Activated CD4-positive, alpha-beta T cell treated with anti-CD3 and anti-CD28 coated beads, Interleukin-2, amount 50 U/mL, for 4 hours (primary cell): ENCODE measurements at places on chromosomes 16 and 17.

- DNase-seq = peak; percentile 43
These were observed 817 bp downstream of the NDUFAF8 start for GRCh38 chr17:81239714-81240555.

DNA sequence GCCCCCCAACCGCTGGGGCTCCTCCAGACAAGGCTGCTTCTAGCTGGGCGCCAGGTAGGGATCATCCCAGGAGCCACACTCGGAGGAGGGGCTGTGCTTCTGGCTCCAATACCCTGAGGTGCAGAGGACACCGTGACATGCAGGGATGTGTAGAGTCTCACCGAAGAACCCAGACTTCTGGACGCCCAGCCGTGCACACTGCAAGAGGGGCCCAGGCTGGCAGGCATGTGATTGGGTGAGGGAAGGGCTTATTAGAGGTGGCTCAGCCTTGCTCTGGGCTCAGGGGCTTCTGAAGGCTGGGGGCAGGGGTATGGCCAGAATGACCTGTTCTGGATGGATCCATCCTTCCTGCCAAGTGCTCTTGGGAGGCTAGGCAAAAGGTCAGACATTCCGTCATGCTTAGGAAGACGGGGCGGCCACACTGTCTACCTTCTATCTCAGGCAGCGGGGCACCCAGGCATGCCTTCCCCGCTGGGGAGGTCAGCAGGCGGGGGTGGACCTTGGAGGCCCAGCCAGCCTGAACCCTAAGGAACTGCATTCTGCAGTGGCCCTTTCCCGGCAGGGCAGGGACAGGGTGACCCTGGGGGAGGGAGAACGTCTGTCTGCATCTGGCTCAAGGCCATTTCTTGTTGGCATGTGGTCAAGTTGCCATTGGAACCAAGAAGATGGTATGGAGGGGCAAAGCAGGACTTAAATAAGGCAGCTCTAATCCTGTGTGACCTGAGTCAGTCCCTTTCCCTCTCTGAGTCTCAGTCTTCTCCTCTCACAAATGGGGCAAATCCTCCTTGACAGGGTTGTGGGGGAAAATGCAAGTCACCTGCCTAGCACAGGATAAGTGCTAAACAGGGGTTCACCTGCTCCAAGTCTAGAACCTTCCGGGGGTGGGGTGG, 5.8 kb upstream of the ADGRG1 start:
- DNase-seq = no peak

- DNase-seq = no peak
These were observed 10.3 kb downstream of the CDRT4 start for GRCh38 chr17:15456972-15457722.

- no peak for DNase-seq
These were observed 32.7 kb upstream of the CRHR1 start for GRCh38 chr17:45751466-45751865.

DNA sequence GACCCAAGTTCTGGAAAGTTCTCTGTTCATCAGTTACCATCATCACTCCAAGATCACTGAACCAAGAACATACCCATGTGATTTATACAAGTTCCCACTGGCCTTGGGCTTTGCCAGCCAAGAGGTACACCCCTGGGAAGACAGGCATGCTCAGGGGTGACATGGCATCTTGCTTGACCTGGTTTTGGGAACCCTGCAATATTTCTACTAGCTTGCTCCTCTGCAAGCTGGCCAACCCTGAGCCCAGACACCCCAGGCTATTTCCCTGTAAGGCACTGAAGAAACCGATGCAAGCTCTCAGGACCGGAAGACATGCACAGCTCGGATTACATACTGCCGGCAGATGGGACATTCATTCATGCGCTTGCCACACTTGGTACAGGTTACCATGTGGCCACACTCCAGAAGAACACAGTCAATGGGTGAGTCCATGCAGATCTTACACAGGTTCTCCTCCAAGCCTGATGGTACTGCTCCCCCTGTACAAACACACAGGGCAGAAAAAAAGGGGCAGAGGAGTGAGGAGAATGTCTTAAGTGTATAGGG, 31.4 kb downstream of the LIG3 start:
- DNase-seq = no peak

- DNase-seq = peak; percentile 58
These were observed 3.9 kb downstream of the TRPV2 start for GRCh38 chr17:16419074-16419928.

DNA sequence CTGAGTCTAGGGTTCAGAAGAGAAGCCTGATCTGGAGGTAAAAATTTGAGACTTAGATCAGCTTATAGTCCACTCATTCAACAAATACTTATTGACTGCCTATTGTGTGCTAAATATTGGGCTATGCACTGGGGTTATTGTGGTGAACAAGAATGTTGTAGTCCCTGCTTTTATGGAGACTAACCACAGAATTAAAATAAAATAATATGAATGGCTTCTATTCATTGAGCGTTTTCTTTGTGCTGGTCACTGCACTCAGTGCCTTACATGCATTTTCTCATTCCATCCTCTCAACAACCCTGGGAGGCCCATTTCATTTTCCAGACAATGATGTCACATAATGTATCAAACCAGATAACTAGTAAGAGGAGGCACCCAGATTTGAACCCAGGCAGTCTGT, 4.8 kb downstream of the NEK8 start:
- DNase-seq = no peak

DNA sequence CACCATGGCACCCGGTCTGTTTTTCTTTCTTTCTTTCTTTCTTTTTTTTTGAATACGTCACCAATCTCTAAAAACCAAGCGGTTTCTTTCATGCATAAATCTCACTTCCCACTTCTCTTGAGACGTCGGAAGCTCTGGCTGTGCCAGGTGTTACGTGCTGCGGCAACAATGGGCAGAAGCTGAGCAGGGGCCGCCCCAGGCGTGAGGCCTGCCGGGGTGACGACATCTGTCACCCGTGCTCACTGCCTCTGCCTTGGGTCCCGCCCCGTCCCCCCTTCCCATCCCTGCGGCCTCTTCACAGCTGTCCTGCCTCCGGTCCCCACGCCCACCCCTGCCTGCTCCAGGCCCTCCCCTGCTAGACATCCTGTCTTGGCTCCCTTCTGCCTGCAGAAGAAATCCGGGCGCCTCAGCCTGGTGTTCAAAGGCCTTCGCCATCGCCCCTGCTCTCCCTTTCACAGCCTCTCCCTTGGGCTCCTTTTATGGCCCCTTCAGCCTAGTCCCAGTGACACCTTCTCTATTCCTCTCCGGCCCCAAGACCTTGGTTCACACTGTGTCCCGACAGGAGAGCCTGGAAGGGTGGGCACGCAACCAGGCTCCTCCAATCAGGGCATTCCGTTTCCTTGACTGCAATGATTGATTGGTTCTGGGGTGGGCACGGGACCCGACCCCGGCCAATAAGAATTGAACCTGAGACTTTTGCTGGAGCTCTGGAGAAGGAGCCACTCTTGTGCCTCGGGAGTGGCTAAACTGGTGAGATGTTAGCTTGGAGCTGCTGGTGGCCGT, 4.8 kb downstream of the P2RX1 start:
- DNase-seq = peak; percentile 35

DNA sequence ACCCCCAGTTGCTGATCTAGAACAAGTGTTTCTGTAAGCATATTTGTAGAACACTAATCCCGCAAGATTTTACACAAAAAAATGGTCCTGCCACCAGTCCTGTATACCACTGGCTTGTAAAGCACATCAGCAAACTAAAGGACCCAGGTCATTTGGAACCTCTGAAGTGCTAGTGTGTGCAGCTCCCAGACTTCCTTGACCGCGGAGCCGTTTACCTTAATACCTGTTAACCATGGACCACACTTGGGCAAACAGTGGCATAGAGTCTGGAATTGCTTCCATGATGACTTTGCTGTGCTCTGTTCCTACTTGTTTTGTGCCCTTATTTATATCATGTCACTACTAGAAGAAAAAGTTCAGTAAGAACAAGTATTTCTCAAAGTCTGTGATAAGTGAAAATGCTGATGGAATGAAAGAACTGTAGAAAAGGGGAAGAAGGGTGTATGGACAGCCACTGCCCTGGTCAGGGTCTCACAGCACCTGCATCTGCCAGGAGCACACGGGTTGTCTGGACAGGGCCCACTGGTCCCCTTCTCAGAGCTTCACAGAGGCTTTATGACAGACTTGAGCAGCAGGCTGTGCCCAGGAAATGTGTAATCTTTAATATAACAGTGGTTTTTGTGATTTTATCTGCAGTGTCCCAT, 29.3 kb downstream of the ALDH3A2 start:
- no peak for DNase-seq

- no peak for DNase-seq
These were observed 26.0 kb upstream of the DLX3 start for GRCh38 chr17:50020841-50021599.

- no peak for DNase-seq
These were observed 102.3 kb upstream of the C17orf78 start for GRCh38 chr17:37273409-37274051.

DNA sequence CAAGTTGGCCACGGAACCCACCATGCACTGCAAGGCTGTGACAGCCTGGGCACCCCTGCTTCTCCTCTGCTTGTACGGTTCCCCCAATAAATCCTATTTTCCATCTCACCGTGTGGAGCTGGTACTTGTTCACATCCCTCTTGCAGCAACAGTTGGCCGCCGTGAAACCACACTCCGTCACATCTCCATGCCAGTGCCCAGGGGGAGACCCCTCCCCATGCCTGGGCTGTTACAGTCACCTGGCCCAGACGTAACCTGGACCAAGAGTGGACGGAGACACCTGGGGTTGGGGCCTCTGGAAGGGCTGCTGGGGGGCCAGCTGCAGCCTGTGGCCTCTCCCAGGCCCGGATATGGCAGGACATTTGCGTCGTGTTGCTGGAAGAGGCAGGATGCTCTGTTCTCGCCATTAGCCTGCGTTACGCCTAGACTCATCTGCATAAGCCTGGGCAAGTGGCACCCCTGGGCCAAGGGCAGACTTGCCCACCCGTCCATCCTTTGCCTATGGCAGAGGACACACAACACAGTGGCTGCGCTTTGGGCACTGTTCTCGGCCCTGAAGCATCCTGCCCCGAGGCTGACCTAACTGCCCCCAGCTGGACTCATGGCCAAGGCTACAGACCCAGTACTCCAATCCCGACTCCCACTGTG, 14.2 kb upstream of the KREMEN2 start:
- DNase-seq = no peak

GRCh38 chr16:24535827-24536226, 3.5 kb upstream of the RBBP6 start:
- DNase-seq = no peak

GRCh38 chr17:10177131-10177912, 21.1 kb downstream of the GAS7 start:
- DNase-seq = no peak
